ENCODE measurements at places on chromosomes 16 and 17.
A peak's percentile ranks its signal among the peaks of the same experiment; 100 is the strongest.

GRCh38 chr17:17724307-17725010 is 43.2 kb downstream of the RAI1 start:
- DNase-seq, result peak; percentile 50

- no peak for DNase-seq
These were observed 896.2 kb downstream of the CDH11 start for GRCh38 chr16:64225696-64226095.

DNA sequence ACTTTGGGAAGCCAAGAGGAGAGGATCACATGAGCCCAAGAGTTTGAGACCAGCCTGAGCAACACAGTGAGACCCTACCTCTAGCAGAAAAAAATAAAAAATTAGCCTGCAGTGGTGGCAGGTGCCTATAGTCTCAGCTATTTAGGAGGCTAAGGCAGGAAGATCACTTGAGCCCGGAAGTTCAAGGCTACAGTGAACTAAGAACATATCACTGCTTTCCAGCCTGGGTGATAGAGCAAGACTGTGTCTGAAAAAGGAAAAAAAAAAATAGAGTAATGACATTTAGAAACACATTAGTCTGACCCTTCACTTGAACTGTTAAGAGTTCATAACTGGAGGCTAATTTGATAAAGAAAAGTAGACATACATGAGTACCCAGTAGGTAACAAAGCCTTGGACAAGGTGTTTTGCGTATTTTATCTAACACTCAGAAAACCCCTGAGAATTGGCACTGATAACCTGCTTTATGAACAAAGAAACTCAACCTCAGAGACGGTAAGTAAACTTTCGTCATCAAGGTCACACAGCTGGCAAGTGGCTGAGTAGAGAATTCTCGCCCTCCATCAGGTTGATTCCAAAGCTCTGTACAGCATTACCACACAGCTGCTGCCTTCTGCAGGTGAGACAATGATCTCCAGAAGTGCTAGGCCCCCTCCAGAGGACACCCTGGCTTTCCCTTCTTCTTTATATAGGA is 101.1 kb downstream of the SMG6 start:
- DNase-seq, result no peak

DNA sequence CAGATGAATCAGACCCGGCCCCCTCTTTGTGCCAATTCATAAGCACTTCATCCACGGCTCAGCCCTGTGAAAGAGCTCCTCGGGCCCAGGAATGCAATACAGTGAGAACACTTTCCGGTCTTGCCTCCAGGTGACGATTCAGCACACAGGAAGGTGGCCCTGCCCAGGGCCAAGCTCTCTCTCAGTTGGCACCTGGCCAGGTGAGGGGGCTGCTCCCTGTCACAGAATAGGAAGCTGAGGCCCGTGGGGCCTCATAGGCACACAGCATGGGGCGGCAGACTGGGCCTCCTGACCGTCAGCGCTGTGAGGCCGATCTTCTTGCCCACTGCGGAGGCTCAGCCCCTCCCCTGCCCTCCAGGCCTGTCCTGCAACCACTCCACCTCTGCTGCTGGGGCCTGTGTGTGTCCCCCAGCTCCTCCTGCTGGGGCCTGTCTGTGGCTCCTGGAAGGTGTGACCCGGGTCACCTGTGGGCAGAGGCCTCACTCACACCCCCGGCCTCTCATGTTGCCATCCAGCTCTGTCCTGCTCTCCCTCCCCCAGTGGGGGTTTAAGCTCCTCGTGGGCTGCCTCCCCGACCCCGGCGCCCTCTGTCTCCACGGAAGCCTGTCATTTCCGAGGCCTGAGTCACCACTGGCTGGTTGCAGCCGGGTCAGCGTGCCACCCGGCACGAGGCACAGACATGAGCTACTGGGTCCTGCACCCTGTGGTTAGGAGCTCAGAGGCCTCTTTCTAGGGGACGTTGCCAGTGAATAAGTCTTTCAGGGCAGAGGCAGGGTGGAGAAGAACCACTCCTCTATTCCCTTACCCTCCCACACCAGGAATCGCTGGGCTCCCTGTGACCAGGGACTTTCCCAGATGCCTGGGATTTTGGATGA is 114.4 kb downstream of the SEC14L1 start:
- DNase-seq, result no peak

GRCh38 chr16:73778887-73779286 is 517.7 kb upstream of the PSMD7 start:
- DNase-seq, result no peak

DNA sequence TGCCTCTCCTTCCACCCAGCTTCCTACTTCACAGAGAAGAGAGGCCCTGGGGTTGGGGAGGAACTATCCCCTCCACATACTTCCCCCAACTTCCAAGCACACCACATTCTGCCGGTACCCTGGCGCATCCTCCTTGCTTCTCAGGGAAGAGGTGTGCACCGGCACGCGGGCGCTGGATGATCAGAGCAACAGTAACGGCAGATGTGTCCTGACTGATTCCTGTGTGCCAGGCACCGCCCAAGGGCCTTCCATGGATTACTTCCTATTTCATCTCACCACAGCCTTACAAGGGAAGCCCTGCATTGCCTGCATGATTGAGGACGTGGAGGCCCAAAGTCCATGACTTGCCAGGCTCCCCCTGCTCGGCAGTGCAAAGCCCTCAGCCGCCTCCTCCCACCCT is 21.1 kb upstream of the MLKL start:
- no peak for DNase-seq

GRCh38 chr17:74770498-74771318 is 5.4 kb downstream of the NAT9 start:
- DNase-seq, result peak; percentile 67

DNA sequence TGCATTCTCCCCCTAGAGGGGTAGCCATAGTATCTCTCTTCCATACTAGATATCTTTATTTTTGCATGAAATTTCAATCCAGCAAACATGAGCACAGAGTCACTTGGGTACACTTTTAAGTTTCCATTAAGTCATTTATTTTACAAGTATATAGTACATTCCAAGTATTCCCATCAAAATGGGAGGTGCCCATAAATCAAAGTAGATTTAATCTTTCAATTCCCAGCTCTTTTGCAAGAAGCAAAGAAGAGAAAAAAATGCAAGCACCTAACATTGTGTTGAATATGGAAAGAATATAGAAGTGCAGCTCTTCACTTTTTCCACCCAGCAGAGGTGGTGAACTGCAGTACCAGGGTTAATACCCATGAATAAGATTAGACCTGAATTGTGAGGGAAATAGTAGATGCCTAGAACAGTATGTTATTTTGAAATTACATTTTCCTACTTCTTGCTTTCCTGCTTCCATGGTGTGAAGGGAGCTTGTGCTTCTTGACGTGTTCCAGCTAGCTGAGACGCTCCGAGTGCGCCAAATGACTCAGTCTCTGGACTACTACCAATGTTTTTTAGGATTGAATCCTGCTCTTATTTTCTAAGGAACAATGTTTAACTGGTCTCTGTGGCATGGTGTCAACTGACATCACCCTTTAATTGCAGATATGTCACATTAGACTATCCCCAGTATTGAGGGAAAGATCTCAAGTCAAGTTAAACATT is 151.1 kb upstream of the MAF start:
- DNase-seq, result no peak

DNA sequence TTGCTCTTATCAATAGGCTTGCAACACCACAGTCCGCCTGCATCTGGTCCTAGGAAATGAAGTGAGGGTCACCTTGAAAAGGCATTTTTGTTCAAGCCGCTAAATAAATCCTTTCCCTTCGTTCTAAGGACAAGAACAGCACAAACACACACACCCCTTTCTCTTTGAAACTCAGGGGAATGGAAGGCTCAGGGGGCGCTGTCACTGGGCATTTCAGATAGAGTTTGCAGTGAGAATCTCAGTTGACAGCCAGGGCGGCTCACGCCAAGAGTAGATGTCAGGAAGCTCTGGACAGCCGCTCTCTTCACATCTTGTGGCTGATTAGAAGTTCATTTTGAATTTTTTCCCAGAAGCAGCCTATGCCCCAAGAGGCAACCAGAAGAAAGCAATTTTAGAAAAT is 39.8 kb downstream of the ABAT start:
- no peak for DNase-seq

GRCh38 chr17:80605326-80606066 is 60.9 kb downstream of the RPTOR start:
- DNase-seq, result peak; percentile 60

DNA sequence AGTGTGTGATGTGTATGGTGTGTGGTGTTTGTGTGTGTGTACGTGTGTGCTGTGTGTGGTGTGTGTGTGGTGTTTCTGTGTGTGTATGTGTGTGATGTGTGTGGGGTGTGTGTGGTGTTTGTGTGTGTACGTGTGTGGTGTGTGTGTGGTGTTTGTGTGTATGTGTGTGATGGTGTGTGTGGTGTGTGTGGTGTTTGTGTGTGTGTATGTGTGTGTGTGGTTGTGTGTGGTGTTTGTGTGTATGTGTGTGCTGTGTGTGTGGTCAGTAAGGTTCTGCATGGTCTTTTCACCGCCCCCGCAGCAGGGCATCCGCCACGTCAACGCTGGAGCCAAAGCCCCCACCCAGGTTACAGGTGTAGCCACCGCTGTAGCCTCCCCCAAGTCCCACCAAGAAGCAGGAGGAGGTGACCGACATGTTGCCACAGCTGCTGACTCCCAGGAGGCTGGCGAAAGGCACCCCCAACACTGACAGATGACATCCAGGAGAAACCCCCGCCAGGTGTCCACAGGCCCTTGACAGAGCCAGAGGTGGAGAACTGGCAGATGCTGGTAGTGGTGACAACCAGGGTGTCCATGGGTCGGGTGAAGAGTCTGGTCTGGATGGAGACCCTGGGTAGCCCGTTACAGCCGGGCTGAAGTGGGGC is 9.3 kb upstream of the KRT17 start:
- no peak for DNase-seq

DNA sequence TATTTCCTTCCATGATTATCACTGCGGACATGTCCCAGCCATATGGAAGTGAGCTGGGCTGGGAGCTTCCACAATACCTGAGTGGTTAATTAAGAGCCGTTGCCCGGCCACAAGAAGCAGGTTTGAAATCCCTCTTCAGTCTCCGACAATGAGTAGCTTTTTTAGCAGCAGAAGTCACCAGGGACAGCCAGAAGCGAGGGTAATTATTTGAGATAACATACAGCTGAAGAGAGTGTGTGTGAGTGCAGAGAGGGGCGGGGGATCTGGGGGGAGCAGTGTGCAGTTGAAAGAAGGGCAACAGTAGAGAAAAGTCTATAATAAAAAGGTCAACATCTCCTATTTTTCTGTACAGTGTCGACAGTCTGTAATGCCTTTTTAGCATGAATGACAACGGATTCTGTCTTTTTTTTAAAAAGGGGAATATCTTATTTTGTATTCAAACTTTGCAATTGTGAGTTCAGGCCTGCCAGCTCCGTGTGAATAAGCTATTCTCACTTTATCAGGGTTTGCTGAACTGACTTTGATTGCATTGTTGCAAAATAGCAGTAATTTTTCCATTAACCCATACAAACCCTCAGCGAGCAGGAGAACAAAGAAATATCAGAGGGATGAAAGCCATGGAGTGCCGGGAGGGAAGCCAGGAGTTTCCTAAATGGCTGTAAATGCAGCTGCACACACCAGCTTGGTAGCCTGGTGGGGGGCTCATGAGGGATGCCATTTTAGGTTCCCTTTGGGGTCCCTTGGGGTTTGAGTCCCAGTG is 220.3 kb upstream of the IRX3 start:
- no peak for DNase-seq

GRCh38 chr17:27471321-27472269 is 15.3 kb downstream of the KSR1 start:
- DNase-seq, result peak; percentile 70

Data from activated CD4-positive, CD25-positive, alpha-beta regulatory T cell treated with anti-CD3 and anti-CD28 coated beads, Interleukin-2, amount 50 U/mL, for 72 hours (primary cell).